Tibial artery (tissue), 4 donors: ENCODE measurements at places on chromosomes 3 and 15.

DNA sequence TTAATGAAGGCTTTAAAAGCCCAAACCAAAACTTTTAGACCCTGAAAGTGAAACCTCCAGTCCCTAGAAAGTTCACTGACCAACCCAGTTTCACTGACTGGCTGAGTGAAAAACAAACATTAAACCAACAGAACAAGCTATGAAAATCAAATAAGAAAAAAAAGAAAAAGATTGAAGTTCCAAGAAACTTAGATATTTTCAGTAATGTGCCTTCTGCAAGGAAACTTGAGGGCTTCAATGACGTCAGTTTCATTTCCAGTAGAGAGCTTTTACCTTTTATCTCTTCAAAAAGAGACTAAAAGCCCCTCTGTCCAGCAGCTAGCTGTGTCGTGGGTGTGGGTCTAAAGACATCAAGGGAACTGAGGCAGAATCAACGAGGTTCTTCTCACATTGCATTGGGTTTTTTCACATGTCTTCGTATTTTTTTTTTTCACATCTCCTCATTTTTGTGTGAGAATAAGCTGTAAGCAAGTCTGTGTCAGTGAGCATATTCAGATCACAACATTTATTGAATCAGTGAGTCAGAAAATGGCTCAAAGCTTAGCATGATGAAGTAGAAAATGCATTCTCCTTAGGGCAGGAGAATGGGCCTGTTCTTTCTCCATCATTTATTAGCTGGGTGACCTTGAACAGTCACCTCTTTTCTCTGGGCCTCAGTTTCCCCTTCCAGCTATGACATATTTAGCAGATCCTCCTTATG, 54.8 kb upstream of the BCL6 start:
- DNase-seq, result no peak

DNA sequence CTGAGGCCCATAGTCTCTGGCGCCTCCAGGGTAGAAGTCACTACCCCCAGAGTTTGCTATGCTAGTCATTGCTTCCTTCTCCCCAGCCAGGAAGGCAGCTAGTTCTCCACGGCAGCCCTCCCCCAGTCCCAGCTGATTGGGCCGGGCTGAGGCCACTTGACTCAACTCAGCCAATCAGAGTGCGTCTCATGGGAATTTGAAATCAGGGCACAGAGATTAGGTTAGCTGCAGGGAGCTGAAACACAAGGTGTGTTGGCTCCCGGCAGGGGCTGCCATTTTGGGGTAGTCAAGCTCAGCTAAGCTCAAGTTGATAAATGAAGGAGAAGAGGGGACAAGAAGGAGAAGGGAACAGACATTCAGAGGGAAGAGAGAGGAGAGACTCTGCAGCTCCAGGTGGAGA, 32.8 kb downstream of the LINGO1 start:
- DNase-seq, result no peak

- no peak for DNase-seq
Observed at GRCh38 chr3:118108769-118109168, 925.9 kb downstream of the IGSF11 start.

- no peak for DNase-seq
Observed at GRCh38 chr3:32882603-32883025, 64.8 kb downstream of the TRIM71 start.

- no peak for DNase-seq
Observed at GRCh38 chr3:82556113-82556512, 794.7 kb upstream of the GBE1 start.

- DNase-seq, result no peak
Observed at GRCh38 chr3:90092994-90093393, 985.6 kb downstream of the EPHA3 start.

GRCh38 chr15:85689729-85690128, 105.0 kb downstream of the KLHL25 start:
- DNase-seq, result no peak

DNA sequence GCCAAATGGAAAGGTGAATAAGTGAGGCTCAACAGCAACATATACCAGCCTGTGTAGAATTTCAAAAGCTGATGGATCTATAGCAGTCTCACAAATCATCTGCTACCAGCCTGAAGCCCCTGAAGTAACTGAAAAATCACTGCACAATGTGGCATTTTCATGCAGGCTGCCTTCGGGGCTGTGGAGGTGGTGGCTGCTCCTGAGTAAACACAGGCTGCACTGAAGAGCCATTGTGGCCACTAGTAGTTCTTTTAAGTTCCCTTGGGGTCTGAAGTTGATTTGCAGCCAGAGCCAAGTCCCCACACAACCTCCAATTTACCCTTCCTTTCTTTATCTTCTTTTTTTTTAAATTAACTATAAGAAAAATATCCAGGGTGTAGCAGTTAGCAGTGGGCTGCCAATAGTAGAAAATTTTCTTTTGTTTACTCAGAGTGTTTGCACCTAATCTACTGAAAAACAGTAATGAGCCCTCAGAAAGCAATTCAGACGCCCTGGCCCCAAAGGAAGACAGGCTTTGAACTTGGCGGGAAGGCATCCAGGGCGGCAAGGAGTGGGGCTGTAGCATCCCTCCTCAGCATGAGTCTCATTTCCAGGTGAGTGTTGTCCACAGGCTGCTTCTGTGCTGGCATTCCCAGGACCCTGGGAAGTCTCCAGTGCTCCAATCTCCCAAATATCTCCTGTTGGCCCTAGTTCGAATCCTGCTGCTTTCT, 13.3 kb upstream of the SUSD5 start:
- no peak for DNase-seq

GRCh38 chr15:67002368-67002767, 63.0 kb upstream of the SMAD3 start:
- DNase-seq, result no peak

GRCh38 chr3:49713336-49714105, 6.0 kb downstream of the AMIGO3 start:
- DNase-seq, result no peak

DNA sequence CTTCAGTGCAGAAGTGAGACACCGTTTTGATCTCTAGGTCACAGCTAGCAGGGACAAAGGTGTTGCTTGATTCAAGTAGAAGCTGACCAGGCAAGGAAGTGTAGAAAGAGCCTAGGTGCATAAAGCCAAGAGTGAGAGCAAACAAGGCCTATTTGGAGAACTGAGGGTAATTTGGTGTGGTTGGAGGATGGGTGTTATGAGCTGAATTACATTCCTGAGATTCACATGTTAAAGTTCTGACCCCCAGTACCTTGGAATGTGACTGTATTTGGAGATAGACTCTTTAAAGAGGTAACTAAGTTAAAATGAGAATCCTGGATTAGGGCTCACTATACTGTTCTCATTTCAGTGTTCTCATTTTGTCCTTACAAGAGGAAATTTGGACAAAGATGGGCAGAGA, 191.3 kb downstream of the ZMAT3 start:
- no peak for DNase-seq

GRCh38 chr3:129365296-129366136, 62.9 kb downstream of the EFCAB12 start:
- DNase-seq, result no peak

- no peak for DNase-seq
Observed at GRCh38 chr3:119826711-119827608, 45.1 kb downstream of the NR1I2 start.

- DNase-seq, result no peak
Observed at GRCh38 chr3:10833855-10834414, 17.9 kb downstream of the SLC6A11 start.

GRCh38 chr3:100163787-100164186, 49.5 kb upstream of the FILIP1L start:
- DNase-seq, result no peak

- DNase-seq, result peak; percentile 70
Observed at GRCh38 chr15:69081310-69082004, 67.0 kb downstream of the NOX5 start.

DNA sequence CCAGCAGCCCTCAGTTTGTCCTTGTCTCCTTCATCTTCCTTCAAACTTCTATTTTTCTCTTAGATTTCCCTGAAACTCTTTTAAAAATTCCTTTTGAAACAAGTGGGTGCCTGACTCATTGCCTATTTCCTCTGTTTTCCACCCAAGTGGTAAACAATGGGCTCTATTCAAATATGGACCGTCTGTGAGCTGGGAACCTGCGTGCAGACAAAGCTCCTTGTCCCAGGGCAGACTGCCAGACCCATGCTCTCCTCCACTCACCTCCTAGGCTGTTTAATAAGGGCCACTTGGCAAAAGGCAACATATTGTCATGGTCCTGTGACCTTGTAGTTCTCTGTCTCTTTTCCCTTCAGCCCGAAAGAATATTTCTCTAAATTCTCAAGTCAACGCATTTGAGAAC, 332.7 kb upstream of the THBS1 start:
- DNase-seq, result no peak

GRCh38 chr3:158763421-158763820, 31.2 kb upstream of the RARRES1 start:
- DNase-seq, result no peak

DNA sequence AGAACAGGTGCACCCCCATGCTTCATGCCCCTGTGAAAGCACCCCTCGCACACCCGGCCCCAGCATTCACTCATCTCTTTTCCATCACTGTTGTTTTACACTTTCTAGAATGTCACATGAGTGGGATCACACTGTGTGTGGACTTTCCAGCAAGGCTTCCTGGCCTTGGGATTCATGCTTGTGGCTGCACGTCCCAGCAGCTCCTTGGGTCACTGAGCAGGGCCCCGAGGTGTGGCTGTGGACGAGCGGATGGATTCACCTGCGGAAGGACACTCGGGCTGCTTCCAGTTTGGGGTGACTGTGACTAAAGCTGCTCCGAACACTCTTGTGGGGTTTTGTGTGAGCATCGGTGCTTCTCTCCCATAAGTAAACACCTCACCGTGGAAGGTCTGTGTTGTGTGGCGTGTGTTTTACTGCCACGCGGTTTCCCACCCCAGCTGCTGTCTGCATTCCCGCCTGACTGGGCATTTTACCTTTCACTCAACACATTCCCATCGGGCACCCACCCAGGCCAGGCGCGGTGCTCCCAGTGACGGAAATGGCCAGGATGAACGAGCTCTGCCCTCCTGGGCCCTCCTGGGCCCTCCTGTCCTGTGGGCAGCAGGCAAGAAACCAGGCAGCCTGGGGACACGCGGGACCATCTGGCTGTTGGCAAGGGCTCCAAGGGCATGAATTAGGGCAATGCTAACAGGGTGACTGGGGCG, 41.4 kb downstream of the DNAJB8 start:
- no peak for DNase-seq

DNA sequence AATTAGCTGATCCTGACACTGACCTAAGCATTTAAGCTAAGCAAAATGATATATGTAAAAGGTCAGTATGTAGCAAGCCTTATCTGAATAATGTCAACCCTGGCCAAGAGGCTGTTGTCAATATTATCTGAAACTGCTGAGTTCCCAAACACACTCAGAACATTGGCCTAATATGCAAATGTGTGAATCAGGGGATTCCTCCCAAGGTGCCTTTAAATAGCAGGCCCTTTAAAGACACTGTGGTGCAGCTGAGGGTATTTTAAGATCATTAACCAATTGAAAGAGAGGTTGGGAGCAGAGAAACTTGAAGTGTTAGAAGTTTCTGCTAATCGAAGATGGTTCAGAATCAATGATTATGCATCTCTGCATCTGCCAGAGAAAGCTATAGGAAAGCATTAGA, 207.0 kb downstream of the NTRK3 start:
- DNase-seq, result no peak

DNA sequence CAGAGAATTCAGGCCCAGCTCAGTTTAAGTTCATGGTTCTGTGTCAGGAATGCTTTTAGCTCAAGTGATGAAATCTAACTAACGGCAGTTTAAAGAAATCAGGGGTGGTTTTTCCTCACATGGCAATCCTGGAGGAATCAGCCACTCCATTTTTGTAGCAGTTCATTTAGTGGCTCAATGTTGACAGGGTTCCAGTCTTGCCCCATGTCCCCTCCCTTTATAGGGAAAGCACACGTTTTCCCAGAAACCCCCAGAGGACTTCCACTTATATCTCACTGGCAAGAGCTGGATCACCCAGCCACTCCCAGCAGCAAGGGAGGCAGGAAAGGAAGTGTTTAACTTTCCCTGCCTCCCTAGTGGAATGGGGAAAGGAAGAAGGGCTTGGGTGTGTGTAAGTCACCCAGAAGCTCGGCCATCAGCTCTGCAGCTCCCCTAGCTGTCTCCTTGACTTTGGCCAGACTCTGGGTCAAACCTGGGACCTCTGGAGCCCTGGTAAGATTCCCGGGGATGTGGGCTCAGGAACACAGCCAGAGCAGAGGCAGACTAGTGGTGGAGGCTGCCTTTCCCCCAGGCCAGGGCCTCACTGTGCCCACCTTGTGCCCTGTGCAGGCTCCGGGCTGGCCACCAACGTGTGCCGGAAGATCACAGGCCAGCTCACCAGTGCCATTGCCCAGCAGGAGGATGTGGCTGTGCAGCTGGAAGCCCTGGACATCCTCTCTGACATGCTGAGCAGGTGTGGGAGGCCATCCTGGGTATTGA, 11.3 kb downstream of the CAND2 start:
- no peak for DNase-seq

- DNase-seq, result peak; percentile 48
Observed at GRCh38 chr3:49020330-49021212, 1.4 kb upstream of the NDUFAF3 start.
